Germinal center (tissue), 1 donor: ENCODE measurements at places on chromosomes 6 and 20.

DNA sequence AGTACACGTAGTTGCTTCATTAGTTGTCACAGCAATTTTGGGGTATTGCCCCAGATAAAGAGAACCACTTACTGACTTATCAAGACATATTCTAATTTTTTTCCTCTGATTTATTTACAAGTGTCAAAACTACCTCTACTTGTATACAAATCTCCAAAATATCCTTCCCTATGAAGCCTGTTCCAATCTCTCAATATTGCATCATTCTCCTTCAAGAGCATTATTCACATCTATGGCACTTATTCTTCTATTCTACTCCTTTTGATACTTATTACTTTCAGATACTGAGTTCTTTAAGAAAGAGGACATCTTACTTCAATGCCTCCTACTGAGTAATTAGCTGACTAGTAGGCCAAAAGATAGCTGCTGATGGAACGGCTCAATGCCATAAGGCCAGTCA lies 105.2 kb downstream of the SMLR1 start:
- no peak for DNase-seq

DNA sequence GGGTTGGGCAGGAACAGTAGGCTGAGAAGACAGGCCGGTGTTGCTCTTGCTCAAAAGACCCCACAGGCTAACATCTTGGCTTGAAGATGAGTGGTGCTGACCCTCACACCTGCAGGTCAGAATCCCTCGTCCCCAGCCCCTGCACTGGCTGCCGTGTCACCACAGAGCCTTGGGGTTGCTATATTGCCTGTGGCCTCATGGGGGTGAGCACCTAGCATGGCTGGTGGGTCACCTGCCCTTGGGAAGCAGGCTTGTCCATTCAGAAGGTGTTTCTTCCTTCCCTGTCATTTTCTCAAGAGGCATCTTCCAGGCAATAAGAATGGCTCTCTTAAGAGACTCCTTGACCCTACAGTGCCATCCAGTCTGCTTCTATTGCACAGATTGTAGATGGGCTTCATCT lies 7.7 kb downstream of the SLC22A16 start:
- DNase-seq, result no peak

GRCh38 chr6:38493931-38494547 lies 145.7 kb downstream of the BTBD9 start:
- DNase-seq, result peak; percentile 14

DNA sequence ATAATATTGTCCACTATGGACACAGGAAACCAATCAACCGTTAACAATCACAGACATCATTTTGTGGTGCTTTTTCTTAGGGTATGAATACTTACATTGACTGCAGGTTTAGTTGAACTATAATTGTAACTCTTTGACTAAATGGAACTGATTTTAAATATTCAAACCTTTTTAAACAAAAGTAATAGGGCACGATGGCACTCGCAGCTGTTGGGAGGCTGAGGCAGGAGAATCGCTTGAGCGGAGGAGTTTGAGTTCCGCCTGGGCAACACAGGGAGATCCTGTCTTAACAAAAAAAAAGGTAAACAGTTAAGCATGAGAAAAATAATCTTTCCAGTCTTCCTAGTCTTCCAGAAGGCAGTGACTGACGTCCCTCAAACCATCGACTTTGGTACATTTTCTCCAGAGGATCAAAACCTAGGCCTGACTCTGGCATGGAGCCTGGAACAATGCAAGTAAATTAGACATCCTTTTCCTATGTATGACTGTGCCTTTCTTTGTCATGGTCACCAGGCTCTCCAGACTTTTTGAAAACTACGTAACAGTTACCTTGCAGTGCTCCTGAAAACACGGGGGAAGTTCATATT lies 16.6 kb upstream of the PRDM13 start:
- DNase-seq, result no peak

DNA sequence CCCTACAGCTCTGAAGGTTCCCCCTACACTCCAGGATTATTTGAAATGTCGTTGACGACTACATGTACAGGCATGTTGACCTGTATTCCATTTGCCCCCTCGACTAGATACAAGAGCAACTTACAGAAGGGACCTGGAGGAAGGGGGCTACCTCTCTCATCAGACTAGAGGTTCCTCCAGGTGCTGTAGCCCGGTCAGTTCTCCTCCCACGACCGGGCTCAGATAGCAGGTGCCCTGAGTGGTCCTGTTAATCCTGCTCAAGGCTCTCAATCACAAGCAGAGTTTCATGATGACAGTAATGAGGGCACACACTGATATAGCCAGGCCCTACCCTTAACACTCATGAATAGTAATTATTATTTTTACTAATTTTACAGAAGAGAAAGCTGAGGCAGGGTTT lies 36.5 kb downstream of the KCNK5 start:
- DNase-seq, result no peak

- no peak for DNase-seq
Observed at GRCh38 chr6:157077251-157077650, 246.1 kb downstream of the TMEM242 start.

- DNase-seq, result no peak
Observed at GRCh38 chr6:4130357-4130987, 4.9 kb downstream of the ECI2 start.

DNA sequence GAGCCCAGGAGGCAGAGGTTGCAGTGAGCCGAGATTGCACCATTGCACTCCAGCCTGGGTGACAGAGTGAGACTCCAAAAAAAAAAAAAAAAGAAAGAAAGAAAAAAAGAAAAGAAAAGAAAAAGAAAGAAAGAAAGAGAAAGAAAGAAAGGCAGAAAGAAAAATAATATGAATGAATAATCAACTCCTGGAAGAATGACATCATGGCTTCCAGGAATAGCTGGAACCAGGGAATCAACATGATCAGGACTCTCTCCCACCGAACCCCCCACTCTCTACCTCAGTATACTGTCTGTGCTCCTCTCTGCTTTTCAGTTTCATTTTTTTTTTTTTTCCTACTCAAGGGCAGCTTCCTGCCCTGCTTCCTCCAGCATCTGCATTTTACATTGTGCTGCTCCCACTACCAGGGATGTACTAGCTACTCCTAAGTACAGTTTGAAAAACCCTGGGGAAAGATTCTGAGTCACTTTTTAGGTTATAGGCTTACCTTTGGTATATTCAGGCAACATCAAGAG lies 19.7 kb upstream of the MTCL3 start:
- no peak for DNase-seq

GRCh38 chr6:68069921-68070710 lies 565.0 kb upstream of the ADGRB3 start:
- DNase-seq, result no peak

- DNase-seq, result no peak
Observed at GRCh38 chr6:150492941-150493340, 106.7 kb upstream of the PLEKHG1 start.

DNA sequence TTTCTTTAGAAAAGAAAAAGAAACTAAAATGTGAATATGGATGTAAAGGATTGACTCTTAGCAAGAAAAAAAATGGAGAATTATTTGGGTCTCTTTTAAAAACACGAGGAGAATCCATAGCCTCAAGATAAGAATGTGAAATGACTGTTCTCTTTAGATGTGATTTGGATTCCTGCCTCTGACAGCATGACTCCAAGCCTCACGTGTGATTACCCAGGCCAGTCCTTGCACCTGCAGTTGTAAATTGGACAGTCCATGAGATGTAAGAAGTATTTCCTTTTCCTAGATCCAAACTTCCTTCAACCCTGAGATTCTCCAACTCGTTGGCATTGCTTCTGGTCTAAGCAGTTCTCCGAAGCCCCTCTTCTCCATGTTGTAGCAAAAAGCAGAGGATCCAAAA lies 31.9 kb downstream of the SLC2A12 start:
- no peak for DNase-seq

GRCh38 chr6:91637217-91637616 lies 1050.3 kb upstream of the MAP3K7 start:
- no peak for DNase-seq

DNA sequence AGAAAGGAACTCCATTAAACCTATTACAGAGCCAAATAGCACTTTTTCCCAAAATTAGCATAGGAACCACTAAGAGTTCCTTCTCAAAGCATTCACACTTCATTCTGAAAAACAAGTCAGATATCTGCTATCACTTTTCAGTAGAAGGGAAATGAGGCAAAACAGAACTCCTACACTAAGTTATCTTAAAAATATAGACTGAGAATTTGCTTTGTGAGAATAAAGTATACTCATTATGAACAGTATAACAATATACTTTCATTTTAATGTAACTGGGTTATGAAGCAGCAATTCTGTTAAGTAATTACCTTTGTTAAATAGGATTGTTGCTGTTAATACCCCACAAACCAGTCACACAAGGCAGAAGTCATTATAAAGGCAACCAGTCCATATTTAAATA lies 8.7 kb downstream of the MTRF1L start:
- DNase-seq, result no peak
